Stimulated activated CD8-positive, alpha-beta memory T cell treated with anti-CD3 and anti-CD28 coated beads, Interleukin-4, amount 100 ng/mL, for 24 hours (primary cell): ENCODE measurements at places on chromosomes 2 and 18.

DNA sequence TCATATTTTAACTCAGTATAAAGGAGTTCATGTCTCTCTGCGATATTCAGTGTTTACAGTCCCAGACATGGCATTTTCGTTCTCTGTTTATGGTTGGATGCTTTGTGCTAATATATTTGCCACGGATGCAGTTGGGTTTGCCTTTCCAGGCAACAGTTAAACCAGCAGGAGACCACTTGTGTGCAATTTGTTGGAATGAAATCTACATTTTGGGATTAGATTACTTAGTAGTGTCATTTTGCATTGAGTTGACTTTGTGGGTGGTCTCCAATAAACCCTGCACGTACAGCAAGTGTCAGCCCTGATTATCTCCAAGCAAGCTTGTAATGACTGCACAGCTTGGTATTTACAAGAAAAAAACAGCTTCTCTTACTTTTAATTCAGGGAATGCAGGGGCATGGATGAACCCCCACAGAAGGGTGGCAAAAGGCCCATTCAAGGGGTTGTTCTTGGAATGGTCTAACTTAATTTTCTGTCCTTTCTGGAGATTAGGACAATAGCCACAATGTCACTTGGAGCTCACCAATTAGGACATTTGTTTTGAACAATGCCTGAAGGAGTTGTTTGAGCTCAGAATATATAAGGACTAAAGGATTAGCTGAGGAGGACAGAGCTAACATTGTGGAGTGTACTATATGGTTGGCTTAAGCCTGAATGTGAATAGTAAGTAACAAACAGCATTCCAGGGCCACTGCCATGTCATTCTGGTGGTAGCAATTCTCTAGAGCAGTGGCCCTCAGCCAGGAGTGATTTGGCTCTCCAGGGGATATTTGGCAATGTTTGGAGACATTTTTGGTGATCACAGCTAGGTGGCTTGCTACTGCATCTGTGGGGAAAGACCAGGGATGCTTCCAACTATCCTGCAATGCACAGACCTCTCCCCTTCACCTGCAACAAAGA, 121.5 kb downstream of the SLC4A3 start:
- DNase-seq, result no peak

GRCh38 chr2:124283096-124283495, 258.0 kb downstream of the CNTNAP5 start:
- no peak for DNase-seq

GRCh38 chr2:241844066-241844728, 14.5 kb downstream of the PDCD1 start:
- peak; percentile 86 for DNase-seq

DNA sequence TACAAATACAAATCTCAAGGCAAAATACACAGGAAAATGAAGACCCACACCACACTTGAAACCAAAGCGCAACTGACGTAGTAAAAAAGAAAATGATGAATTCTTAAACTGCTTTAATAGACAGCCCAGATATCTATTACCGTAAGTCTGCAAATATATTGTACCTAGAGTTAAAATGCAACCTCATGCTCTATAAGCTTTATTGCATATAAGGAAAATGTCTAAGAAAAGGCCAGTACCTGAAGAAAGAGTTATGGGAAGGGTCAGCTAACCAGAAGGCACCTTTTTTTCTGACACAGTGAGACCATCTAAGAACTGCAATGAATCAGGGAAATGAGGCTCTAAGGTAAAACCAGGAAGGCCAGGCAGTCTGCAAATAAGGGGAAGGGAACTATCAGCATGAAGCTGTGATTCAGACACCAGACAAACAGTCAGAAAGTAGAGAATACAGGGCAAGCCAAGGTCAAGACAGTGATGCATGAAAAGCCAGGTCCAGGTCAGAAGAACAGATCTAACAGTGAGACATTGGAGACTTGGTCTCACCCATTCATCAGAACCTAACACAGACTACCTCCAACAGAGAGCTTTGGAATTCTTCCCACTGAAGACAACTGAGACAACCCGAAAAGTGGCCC, 46.9 kb downstream of the PDE11A start:
- no peak for DNase-seq

GRCh38 chr2:86195808-86196387, 636 bp upstream of the IMMT start:
- DNase-seq, result no peak

DNA sequence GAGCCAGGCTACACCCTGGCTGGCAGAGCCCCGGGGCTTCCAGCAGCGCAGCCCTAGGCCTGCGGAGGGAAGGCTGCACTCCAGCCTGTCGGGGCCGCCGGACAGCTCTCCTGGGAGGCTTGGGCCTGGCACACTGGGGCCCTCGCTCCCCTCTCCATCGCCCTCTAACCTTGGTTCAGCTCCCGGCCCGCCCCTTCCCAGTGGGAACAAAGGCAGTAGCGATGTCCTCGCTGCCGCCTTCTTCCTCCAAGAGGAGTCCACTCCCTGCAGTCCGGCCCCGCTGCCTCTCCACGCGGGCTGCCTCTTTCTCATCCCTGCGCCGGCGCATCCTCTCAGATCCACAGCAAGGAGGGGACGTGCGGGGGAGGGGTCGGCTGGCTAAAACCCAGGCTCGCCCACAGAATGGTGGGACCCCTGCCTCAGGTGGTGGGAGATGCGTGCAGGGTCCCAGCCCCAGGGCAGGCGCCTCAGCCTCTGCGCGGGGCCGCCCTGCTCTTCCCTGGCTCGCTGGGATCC, 138.1 kb downstream of the TWIST2 start:
- no peak for DNase-seq

DNA sequence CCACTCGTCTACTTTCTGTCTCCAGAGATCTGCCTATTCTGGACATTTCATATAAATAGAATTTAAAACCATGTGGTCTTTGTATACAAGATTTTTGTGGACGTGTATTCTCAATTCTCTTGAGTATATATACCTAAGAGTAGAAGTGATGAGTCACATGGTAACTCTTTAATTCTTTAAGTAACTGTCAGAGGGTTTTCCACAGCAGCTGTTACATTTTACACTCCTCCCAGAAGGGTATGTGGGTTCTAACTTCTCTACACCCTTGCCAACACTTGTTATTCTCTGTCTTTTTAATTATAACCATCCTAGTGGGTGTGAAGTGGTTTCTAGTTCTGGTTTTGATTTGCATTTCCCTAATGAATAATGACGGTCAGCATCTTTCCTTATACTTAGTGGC, 70.9 kb downstream of the MAP3K20 start:
- DNase-seq, result no peak

- no peak for DNase-seq
These were observed 144.1 kb downstream of the CELF4 start for GRCh38 chr18:37421341-37422077.

GRCh38 chr18:3048820-3049349, 35.9 kb upstream of the LPIN2 start:
- no peak for DNase-seq
